Stimulated activated CD4-positive, alpha-beta T cell treated with anti-CD3 and anti-CD28 coated beads, TNF-alpha, amount 100 ng/mL, for 1 hour (primary cell): ENCODE measurements at places on chromosomes 13 and 19.

DNA sequence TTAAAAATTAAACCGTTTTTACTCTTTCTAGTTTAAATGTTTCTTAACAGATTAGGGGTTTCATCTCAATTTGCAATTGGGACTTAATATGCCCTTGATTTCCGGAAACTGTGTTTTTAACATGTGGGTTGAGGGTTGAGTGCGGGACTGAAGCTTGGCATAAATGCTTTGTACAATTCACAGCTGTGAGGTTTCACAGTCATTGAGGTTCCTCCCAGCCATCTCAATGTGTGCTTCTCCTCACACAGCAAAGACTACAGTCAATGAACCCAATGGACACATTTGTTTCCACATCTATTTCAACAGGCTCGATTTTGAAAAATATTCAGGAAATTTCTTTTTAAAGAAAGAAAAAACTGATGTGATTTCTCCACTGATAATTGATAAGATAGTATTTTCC is 328.6 kb downstream of the TBC1D4 start:
- DNase-seq: no peak

DNA sequence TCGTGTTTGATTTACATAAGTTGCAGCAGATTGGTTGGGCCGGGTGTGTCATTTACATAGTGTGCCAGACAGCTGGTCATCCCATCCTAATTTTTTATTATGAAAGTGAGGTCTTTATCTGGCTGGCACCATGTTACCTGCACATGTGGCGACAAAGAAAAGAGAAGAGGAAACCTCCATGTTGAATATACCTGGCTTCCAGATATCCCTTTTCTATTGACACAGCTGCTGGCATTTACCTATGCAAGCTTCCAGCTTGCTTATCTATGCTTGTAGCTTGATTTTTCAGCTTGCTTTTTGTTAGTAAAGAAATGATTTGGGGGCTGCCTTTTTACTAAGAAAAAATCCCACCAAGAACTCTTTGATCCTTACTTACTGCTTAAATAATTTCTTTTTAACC is 681.3 kb upstream of the SLITRK1 start:
- no peak for DNase-seq

- no peak for DNase-seq
Observed at GRCh38 chr19:53864308-53864836, 3.3 kb upstream of the MYADM start.

DNA sequence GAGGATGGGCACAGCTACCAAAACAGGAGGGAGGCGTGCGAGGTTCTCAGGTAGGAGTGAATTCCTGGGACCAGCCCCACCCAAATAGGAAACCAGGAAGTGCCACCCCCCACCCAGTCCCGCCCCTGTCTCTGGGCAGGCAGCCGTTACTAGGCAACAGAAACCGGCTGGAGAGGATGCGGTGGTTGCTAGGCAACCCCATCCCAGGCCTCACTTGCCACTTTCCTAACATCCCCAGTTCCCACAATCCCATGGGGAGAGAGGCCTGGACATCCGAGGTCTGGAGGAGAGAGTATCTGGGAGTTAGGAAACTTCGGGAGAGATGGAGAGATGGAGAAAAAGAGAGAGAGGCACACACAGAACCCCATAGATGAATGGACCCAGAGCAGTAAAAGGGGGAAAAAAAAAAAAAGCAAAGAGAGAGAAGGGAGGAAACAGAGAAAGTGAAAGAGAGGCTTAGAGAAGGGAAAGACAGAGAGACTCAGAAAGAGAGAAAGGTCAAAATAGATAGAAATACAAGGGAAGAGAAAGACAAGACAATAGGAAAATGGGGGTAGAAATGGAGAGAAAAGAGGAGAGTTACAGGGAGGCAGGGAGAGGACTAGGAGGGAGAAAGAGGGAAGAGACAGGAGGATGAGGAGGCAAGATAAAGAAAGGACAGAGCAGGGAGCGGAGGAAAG is 3.8 kb downstream of the GRIK5 start:
- no peak for DNase-seq

GRCh38 chr13:108549934-108550333 is 79.5 kb upstream of the MYO16 start:
- DNase-seq: no peak

DNA sequence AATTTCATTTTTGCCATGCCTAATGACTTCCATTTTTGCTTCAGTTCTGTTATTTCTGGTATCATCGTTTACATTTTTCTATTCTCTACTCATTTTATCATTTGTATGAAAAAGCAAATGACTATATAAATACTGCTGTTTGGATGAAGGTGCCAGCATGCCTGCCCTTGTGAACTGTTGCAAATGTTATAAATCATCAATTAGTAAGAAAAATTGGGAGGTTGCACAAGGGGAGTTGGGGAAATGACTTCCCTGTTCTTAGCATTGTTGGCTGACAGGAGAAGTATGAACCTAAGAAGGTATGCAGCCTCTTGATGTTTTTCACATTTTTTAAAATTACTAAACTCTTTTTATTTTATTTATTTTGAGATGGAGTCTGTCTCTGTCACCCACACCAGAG is 15.1 kb downstream of the SAFB start:
- no peak for DNase-seq

- no peak for DNase-seq
Observed at GRCh38 chr13:81051873-81052272, 710.9 kb upstream of the SPRY2 start.

DNA sequence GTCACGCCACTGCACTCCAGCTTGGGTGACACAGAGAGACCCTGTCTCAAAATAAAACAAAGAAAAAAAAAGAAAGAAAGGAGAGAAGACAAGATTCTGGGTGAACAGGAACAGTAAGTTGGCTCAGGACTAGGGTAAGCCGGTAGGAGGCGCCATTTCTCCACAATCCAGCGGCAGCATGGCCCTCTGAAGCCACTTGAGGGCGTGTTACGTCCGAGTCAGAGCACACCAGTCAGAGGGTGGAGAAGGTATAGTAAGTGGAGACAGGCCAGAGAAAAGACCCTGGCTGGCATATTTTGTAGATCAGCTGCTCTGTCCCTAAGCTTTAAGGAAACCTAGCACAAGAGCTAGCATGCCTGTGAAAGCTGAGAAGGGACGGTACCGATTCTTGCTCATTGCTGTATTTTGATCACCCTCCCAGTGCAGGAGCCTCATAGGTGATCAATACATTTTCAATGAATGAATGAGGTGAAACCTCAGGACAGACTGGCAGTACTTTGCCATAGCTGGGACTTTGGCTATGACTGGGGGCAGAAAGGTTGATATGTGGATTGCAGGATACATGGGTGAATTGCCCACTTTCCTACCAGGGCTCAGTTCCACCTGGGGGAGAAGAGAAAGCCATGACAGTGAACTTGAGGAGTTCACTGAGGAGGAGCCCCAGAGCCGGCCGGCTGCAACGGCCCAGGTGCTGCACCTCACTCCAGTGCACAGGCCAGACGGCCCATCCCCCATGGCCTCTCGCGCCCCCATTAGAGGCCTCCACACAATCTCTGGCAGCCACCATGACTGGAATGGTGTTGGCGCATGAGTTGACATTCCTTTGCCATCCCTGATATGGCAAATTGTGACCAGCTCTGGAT is 23.5 kb downstream of the POU2F2 start:
- DNase-seq: peak; percentile 81

- DNase-seq: no peak
Observed at GRCh38 chr19:29576761-29577648, 29.1 kb upstream of the POP4 start.

GRCh38 chr19:18475004-18475453 is 37.1 kb upstream of the ISYNA1 start:
- DNase-seq: no peak

DNA sequence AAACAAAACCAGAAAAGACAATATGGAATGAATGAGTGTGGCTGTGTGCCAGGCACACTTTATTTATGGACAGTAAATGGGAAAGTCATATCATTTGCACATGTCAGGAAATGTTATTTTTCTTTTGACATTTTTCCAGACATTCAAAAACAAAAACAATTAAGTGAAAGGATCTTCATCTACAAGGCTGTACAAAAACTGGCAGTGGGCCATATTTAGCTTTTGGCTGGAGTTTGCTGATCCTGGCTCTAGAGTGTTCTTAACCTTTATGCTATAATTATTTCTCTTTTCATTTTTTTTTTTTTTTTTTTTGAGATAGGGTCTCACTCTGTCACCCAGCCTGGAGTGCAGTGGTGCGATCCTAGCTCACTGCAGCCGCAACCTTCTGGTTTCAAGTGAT is 6.5 kb upstream of the TNFSF9 start:
- DNase-seq: no peak

DNA sequence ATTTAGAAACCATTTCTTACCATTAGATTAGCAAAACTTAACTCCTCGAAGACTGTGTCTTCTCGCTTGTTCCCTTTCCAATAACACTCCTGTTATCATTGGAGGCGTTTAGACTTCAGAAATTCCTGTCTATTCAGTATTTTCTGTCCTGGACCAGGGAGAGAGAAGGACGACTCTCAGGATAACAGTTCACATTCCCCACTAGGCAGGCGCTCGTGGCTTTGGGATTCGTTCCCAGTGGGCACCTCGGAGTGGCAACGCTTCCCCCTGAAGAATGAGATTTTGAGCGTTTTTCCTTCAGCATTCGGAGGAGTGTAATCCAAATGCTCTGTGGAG is 429 bp upstream of the ZNF225 start:
- DNase-seq: no peak

GRCh38 chr19:31103228-31103627 is 246.0 kb downstream of the TSHZ3 start:
- no peak for DNase-seq

DNA sequence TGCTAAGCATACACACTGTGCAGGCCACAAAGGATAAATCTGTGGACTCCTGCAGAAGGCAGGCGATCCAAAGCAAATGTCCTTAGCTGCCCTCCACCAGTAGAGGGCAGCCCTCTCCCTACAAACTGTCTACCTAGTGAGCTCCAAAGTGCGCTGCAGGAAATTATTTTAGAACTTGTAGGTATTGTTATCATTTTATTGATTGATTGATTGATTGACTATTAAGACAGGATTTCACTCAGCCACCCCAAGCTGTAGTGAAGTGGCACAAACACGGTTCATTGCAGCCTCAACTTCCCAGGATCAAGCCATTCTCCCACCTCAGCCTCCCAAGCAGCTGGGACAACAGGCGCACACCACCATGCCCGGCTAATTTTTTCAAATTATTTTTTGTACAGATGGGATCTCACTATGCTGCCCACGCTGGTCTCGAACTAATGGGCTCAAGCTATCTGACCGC is 37.3 kb downstream of the RNF6 start:
- DNase-seq: peak; percentile 45

- no peak for DNase-seq
Observed at GRCh38 chr13:31072041-31072440, 89.7 kb downstream of the HSPH1 start.

- DNase-seq: no peak
Observed at GRCh38 chr19:44635581-44636438, 7.9 kb upstream of the PVR start.

- DNase-seq: no peak
Observed at GRCh38 chr19:34734537-34735103, 577 bp downstream of the ZNF181 start.

- no peak for DNase-seq
Observed at GRCh38 chr19:22832031-22832762, at the start of gene ZNF723. ZNF723 (plus strand) TSS chr19:22832291; CDS start chr19:22832380, 89 bp downstream.

- DNase-seq: no peak
Observed at GRCh38 chr13:30551189-30551588, 66.5 kb upstream of the USPL1 start.

DNA sequence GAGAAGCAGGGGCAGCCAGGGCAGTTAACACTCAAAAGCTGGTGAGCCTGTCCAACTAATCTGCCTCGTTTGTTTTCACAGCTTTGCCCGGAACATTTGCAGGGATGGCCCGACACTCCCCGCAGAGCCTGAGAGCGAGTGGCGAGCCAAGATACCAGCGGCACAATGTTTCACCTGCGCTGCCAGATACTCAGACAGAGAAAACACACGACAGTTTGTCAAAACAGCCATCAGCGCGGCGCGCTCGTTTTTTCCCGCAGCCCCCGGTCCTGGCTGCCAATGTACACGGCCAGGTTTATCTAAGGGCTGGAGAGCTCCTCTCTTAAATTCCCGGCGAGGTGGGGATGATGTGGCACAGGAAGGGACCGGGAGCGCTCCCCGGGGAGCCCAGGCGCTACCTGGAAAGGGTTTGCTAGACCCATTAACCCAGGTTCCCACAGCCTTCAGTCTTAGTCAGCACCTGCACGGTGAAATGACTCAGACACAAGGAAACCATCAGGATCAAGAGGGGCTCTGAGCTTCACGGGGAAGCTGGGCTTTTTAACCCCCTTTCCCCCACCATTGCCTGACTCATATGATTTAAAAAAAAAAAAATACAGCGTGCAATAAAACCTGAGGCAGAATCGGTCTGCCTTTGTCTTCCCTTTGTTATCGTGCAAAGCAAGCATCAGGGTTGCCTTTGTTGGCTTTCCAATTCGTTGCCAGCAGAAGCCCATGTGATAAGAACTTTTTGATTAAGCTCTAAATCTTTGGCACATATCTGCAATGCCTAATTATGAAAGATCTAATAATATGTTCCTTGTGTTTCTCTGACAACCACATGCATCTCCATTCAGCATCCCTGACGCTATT is 186.2 kb downstream of the EFNB2 start:
- DNase-seq: no peak

DNA sequence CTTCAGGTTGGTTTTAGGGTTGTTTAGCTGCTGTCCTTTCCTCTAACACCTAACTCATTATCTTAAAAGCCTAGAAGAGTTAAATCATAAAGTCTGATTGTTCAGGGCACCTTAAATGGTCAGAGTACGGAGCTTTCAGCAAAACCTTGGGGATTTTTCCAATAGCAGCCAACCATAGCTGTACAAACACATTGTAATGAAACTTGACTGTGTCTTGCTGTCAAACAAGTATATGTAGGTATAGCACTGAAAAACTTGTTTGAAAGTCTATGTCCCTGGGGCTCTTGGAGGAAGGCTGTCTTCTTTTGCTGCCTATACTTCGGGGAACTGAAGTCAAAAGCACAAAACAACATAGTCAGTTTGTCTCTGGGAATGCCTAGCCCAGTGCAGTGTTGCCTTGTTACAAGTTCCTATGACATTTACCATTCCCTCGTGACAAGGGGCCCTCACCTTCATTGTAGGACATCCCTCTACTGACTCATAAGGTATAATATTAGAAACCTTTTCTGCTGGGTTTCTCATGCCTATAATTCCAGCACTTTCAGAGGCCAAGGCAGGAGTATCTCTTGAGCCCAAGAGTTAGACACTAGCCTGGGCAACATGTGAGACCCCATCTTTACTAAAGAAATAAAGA is 474.5 kb upstream of the NBEA start:
- no peak for DNase-seq
